ENCODE measurements at places on chromosomes 2 and 18. TPM values are rescaled to one million over a fixed set of nuclear protein-coding genes. Genes with fewer than 3 reads are reported as not detected.

DNA sequence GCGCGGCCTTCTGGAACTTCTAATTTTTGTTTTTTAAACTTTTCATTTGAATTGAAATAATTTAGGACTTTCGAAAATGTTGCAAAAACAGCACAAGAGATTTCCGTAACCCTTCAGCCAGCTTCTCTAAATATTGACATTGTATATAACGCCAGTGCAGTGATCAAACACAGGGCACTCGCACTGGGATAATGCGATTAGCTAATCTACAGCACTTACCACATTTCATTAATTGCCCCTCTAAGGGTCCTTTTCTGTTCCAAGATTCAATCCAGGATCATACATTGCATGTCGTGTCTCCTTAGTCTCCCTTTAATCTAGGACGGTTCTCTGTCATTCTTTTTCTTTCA is 343 bp upstream of the CD302 start:
- DNase-seq: peak; percentile 48

GRCh38 chr2:96702098-96702785 is 37.6 kb downstream of the LMAN2L start:
- DNase-seq: no peak

- DNase-seq: peak; percentile 62
Measured at GRCh38 chr2:216013080-216013909, at the start of gene MREG. MREG (minus strand) TSS chr2:216013551; CDS start chr2:216013327, 224 bp downstream.

DNA sequence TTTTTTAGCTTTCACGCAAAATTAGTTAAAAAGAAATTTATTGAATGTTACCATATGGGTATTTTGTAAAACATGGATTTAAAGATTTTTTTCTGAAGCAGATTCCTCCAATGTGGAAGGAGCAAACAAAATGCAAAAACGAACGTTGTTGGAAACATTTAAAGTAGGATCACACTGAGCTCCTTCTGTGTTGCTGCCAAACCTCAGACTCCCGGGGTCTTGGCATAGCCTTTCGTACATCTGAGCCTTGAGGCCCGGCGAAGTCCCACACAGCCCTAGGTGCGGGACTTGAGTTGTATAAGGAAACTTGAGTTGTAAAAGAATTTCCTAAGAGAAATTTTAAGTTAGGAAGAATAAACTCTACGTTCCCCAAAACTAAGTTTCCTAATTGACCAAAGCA is 52.0 kb upstream of the CD226 start:
- no peak for DNase-seq

GRCh38 chr2:46800218-46800617 is 115.4 kb downstream of the MCFD2 start:
- DNase-seq: no peak

DNA sequence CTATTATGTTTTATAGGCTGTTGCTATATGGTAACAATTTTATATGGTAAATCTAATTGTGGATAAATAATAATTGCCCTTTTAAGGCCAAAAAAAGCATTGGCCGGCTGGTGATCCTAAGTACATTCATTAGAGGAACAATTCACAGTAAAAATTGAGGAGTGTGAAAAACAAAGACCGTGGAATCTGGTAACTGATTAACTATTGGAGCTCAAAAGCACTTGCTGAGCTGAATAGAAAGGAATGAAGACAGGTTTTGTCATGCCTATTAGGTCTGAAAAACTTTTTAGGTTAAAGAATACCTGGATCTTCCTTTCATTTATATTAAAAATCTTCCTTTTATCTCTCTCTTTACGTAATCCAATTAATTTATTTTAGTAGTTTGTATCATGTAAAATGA is 18.5 kb upstream of the RBBP8 start:
- no peak for DNase-seq

DNA sequence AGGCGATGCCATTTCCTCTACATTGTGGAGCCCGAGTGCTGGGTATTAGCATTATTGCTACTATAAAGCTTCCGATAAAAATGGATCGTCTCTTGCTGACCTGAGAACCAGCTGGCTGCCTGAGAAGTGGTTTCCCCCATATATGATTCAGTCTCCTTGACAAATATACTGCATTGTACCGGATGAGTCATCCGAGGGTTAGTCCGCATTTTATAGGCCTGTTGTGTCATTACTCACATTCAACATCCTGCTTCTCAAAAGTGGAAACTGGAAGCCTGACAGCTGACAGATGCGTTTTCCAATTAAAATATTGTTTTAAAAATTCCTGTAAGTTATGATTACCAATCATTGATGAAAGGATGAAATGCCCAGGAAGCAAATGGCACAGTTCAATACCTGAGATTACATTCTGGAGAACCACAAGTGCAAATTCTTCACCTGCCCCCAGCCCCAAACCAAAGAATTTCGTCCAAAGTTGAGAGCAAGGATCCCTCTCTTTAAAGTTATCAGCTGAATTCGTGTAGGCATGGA is 65.7 kb downstream of the SPRED2 start:
- DNase-seq: peak; percentile 80

ALK gene
- 1.5 TPM for polyA plus RNA-seq

SLC30A3 gene
- polyA plus RNA-seq: 0.57 TPM

SP5 gene
- polyA plus RNA-seq: 4.8 TPM

RBM44 gene
- 0.49 TPM for polyA plus RNA-seq

RRM2 gene
- polyA plus RNA-seq: 33.2 TPM

IL1RL1 gene
- 0.46 TPM for polyA plus RNA-seq

COL6A3 gene
- 127 TPM for polyA plus RNA-seq
